ENCODE measurements at places on chromosomes 4 and X.

- no peak for DNase-seq
These were observed 82.3 kb downstream of the DNAAF6 start for GRCh38 chrX:107288676-107289075.

DNA sequence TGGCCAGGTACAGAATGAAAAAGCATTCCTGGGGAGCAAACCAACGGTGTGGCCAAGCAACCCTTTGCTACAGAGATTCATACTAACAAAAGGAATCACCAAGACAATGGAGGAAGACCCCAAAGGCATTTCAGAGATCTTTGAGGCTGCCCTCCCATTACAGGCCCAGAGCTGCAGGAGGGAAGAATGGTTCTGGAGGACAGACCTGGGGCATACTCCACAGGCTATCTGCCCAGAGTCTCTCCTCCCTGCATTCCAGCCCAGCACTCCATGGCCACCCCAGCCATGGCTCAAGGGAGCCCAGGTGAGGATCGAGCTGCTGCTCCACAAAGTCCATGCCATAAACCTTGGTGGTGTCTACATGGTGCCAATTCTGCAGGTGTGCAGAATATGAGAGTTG, 81.9 kb downstream of the ATP11C start:
- DNase-seq: no peak

DNA sequence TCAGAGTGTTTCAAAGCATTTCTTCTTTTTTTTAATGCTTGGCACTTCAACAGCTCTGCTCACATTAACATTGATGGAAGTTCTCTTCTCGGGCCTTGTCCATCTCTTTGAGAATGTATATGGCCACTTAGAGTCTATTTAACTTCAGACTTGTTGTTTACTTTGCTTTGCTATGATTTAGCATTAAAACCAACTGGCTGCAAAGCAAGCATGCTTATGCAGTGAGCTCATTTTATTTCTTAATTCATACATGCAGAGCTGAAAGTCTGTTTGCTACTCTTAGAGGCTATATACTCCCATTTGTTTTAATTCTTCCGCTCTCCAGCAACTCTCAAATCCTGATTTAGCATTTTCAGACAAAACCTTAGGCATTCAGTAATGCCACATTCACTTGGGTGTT, 107.6 kb upstream of the PACRGL start:
- no peak for DNase-seq

DNA sequence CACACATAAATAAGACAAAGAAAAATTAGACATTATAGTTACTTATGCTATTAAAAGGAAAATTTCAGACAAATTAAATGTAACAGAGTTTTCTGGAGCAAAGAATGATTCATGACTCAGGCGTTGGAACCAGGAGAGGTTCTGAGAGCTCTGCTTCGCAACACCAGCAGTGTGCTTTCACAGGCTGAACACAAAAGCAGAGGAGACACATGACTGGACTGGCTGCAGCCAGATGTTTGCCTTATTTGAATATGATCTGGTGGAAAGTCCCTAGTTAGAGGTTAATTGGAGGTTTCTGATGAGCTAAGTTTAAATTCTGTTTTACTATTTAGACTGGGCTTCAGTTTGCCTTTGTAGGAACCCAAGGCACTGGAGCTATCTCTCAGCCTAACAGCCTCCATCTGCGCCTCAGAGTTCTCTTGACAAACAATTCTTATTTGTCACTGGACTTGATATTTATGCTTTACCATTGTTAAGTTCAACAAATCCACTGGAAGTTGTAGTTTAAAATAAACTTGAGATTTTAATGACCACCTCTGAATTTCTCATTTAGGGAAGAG, 16.2 kb downstream of the BOD1L1 start:
- DNase-seq: no peak

DNA sequence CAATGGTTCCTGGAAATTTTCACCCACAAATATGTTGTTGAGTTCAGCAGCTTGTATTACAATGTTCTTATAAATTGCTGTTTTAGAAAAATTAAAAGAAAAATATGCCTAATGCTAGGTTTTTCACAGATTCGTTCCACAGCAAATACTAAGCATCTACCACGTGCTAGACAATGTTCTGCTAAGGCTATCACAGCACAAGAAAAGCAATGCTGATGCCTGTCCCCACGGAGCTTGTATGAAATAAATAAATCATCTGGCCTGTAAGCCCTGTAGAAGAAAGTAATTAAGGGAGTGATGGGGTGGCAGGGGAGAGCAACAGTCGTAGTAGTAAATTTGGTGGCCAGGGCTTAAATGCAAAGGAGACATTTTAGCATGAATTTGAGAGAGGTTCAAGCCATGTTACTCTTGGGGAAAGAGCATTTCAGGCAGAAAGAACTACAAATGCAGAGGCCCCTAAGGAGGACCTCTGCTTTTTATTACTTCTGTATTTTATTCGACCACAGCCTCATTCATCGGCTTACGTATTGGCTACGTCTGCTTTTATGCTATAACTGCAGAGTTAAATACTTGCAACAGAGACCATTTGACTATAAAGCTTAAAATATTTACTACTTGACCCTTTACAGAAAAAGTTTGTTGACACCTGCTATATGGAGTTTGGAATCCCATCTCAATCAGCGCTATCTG, 36.3 kb downstream of the ARAP2 start:
- no peak for DNase-seq

DNA sequence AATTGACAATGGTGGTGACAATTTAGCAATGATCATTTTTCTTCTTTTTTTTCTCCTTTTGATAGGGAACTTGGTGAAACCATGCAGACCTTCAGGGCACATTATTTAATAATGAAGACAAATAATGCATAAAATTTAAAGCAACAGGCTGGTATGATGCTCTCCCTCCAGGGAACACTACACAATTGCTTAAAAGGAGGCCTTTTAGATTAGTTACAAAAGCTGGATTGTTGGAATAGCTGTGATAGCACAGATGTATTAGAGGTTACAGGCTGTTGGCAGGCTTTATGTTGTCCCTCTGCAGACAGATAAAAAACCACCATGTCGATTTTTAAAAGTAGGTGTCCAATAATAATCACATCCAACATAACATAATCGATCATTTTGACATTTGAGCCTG, 307.0 kb downstream of the ADGRL3 start:
- no peak for DNase-seq

GRCh38 chr4:150280081-150280895, 202.0 kb downstream of the DCLK2 start:
- DNase-seq: peak; percentile 59

DNA sequence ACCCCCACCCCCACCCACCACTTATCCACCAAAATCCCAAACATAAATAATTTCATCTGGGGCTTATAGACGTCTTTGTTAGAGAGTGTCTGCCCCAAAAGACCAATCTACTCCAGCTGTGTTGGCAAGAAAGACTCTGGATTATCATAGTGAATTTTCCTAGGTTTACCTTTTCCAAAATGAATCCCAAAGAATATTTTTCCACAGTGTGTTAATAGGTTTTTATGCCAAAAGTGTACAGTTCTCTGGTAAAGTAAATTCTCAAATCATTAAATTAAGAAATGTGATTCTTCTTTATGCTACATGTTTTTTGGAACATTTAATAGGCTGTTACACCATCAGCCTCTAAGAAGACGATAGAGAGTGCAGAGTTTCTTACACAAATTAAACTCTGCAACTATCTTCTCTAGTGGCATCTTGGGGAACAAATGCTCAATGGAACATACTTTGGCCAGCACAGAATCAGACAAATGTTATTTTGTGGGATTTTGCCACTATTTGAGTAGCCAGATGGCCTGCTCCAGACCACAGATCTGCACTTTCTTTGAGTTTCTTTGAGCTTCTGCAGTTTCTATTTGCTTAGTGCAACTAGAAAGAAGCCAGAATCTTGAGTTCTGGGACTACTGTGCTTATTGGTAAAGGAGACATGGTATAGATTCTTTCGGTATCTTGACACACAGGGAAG, 206.0 kb downstream of the KIT start:
- DNase-seq: no peak

Measured in HS-27A (cell line).